LHCN-M2 (cell line): ENCODE measurements at places on chromosomes 1 and 21.

GRCh38 chr1:195754303-195754702 is 853.9 kb downstream of the KCNT2 start:
- DNase-seq, result no peak

DNA sequence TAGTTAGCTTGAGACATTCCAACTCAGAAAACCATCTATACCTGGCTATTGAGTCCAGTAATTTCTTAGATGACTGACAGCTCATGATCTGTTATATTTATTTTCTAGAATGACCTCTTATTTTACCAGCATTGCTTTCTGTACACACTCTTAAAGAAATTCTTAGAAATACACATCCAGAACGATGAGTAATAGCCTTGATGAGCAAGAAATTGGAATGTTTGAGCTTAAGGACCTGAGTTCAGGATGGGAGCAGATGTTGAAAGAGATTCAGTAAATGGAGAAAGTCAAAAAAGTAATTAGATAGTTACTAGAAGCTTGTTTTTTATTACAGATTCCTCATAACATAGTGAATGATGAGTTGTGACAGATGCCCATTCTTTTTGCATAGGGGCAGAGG is 11.7 kb downstream of the PYHIN1 start:
- peak; percentile 4 for DNase-seq

- DNase-seq, result no peak
Observed at GRCh38 chr1:239322369-239322768, 64.0 kb upstream of the CHRM3 start.

- DNase-seq, result peak; percentile 55
Observed at GRCh38 chr1:176880955-176881595, 283.4 kb downstream of the ASTN1 start.

DNA sequence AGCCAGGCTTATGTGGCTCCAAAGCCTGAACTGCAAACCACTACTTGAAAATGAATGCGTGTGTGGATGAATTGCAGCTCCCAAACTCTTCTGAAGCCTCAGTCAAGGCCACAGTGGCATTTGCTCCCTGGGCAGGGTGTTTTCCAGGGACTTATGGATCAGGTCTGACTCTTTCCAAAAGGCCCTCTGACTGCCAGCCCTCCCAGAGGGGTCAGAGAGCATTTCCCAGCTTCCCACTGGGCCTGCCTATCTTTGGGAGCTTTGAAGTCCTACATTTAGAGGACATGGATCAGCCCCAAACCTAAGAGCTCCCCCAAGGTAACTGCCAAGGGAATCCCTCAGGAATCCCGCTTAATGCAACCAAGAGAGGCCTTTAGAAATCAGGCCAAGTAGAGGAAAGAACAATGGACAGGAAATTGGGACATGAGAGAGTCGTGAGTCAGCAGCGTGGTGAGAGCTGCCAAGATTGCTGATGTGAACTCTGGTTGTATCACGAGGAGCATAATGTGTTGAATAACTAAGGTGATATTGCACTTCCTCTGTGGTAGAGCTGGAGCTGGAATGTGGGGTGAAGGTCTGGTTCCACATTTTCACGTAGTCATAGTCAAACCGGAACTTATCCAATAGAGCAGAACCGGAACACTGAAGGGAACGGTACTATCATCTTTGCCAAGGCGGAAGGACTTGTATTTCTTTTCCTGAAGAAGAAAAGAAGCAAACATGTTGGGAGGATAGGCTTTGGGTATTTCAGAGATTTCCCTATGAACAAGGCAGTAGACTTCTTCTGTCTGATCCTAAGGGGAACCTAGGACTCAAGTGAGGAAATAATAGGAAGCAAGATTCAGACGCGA is 99.4 kb upstream of the JUN start:
- DNase-seq, result peak; percentile 97

- no peak for DNase-seq
Observed at GRCh38 chr1:156497078-156497742, 3.4 kb downstream of the MEF2D start.

- DNase-seq, result no peak
Observed at GRCh38 chr1:200107004-200107470, 79.5 kb downstream of the NR5A2 start.

DNA sequence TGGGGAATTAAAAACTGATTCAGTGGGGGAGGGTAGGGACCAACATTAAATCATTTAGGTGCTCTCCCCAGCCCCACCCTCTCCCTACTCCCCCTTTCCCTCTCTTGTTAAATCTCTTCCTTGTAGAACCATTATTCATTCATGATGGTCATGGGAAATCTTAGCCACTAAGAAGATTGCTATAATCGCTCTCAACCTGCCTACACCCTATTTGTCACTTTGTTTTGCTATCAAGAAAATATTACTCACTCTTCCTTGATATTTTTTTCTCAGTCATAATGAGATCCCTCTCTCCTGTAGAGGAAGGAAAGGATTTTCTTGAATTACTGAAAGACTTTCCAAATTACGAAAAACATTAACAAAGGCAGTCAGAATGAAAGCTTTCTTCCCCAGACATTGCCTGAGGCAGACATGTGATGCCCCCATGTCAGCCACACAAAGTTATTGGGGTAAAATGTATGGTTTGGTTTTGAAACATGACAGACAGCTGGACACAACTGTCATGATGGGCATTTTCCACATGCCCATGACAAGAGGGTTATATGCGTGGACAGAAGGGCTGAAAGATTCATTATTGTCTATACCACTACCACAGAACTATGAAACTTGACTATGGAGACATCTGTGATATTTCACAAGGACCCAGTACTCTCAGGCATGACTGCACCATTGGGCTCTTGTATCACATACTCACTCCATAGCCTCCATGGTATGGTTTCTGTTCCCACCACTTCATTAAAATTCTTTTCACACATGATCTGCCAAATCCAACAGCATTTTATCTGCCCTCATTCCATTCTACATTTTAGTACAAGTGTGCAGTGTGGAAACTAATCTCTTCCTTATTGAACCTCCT is 420.1 kb downstream of the DISC1 start:
- DNase-seq, result no peak

DNA sequence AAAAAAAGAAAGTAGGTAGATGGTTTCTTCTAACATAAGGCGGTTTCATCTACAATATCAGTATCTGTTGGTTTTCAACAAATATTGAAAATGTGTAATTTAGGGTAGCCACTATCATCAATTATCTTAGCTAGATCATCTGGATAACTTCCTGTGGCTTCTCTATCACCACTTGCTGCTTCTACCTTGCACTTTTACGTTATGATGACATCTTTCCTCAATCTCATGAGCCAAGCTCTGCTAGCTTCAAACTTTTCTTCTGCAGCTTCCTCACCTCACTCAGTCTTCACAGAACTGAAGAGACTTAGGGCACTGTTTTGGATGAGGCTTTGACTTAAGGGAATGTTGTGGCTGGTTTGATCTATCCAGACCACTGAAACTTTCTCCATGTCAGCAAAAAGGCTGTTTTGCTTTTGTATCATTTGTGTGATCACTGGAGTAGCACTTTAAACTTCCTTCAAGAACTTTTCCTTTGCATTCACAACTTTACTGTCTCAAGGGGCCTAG is 144.9 kb upstream of the HP1BP3 start:
- DNase-seq, result no peak

DNA sequence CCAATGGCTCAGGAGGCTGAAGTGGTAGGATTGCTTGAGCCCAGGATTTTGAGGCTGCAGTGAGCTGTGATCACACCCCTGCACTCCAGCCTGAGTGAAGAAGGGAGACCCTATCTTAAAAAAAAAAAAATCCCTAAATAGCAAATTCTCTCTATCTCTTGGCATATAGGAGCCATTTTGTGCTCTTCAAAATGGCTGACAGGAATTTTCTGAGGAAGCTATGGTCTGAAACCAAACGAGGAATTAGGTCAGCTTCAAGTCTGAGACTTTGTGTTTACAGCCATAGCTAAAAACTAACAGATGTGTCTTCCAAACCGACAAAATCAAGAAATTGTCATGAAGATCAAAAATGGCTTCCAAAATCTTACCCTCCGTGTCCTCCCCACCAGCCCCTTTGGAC is 10.6 kb downstream of the CD247 start:
- no peak for DNase-seq

DNA sequence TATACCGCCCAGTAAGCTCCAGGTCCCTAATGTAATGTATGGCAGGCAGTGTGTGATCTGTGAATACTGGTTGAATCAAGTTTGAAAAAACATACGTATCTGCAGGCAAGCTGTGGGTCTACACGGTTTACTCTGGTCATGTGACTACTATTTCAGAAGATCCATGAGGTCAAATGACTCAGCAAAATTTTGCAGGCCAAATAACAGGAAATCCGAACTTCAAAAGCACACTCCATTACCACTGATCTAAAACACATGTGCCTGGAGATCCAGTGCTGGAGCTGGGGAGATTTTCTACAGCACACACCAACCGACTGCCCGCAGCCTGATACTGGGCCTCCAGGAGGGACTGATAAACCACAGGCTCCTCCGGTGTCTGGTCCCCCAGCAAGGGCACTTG is 64.5 kb upstream of the SLC44A3 start:
- DNase-seq, result peak; percentile 28

GRCh38 chr1:220705782-220706181 is 15.6 kb downstream of the C1orf115 start:
- DNase-seq, result no peak

- DNase-seq, result peak; percentile 95
Observed at GRCh38 chr1:230303822-230304221, 122.3 kb downstream of the PGBD5 start.

- no peak for DNase-seq
Observed at GRCh38 chr1:71786218-71786617, 496.1 kb downstream of the NEGR1 start.

GRCh38 chr1:227445092-227445674 is 118.2 kb upstream of the ZNF678 start:
- DNase-seq, result no peak

GRCh38 chr21:32410291-32410690 is 2.2 kb upstream of the EVA1C start:
- DNase-seq, result no peak

DNA sequence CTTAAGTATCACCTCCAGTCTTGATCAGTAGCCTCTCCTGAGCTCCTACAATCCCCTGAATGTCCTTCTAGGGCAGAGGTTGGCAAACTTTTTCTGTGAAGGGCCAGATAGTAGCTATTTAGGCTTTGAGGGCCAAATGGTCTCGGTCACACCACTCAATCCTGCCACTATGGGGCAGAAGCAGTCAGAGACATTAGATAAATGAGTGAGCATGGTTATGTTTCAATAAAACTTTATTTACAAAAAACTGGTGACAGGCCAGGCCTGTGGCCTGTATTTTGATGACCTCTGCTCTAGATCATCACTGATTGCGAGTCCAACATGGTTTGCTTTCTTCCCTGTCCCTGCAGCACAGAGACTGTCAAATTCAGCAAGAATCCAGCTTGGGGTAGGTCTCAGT is 36.3 kb downstream of the LRP8 start:
- DNase-seq, result peak; percentile 15

DNA sequence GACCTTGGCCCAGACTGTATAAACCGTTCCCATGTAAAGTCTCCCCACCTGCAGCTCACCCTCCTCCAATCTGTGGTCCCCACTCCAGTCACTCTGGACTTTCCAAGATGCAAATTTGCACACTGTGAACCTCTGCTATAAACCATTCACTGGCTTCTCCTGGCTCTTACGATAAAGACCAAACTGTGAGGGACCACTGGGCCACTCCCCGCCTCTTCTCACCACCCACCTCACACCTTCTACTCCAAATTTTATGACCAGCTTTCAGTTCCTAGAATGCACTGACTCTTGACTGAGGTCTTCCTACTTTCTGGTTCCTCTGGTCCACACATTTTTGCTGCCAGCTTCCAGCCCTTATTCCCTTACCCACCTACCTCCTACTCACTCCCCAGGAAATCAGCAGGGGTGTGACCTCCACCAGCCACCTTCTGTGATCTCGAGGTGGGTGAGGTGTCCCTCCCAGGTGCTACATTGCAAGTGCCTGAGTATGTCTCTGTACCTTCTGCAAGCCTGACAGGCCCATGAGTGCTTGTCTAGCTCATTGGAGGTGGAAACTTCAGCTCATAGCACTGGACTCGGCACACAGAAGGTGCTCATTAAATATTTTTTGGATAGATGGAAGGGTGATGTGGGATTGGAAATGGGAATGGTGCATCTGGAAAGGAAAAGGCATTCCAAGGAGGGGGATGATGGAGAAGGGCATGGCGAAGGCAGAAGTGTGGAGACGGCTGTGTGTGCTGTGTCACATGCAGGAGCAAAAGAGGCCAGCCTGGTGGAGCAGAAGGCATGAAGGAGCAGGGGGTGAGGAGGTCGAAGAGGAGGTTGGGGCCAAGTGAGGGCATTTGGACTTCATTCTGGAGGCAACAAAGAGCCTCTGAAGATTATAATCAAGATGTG is 15.6 kb upstream of the CSF1 start:
- DNase-seq, result no peak

- DNase-seq, result peak; percentile 80
Observed at GRCh38 chr1:205301205-205301821, 20.2 kb downstream of the NUAK2 start.

- DNase-seq, result peak; percentile 53
Observed at GRCh38 chr1:238951809-238952208, 434.6 kb upstream of the CHRM3 start.

- DNase-seq, result no peak
Observed at GRCh38 chr1:214351551-214352277, 70.8 kb downstream of the SMYD2 start.

DNA sequence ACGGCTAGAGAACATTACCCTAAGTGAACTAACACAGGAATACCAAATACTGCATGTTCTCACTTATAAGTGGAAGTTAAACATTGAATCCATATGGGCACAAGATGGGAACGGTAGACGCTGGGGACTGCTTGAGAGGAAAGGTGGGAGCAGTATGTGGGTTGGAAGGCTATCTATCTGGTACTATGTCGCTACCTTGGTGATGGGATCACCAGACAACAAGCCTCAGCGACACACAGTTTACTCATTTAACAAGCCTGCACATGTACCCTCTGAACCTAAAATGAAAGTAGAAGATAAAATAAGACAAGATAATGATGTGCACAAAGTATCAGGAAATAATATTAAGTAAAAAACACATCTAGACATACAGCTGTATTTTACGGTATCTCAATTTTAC is 819 bp downstream of the PYHIN1 start:
- no peak for DNase-seq
